Activated naive CD4-positive, alpha-beta T cell treated with Interleukin-2 at 50 U/mL for 16 hours (primary cell): ENCODE measurements at places on chromosomes 6 and 20.

GRCh38 chr20:7346026-7346425 is 578.5 kb downstream of the BMP2 start:
- DNase-seq = no peak

DNA sequence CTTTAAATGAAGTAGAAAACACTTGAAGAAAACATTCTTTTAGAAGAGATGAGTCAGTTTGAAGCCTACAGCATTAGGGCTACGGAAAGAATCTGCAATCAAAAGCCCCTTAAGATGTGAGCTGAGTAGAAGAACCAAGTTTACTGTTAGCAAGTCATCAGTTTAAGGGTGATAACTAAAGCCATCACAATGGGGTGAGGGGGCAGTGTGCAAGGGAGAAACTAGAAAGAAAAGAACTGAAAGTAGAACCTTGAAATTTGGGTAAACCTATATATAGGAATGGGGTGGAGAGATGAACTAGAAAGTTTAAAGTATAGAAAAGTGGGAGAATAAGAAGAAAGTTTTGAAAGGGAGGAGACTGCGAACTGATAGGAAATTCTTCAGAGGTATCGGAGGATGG is 212.9 kb downstream of the COL19A1 start:
- no peak for DNase-seq

GRCh38 chr6:139941826-139942225 is 567.4 kb upstream of the CITED2 start:
- no peak for DNase-seq

- DNase-seq = no peak
Measured at GRCh38 chr6:37131104-37131959, 38.6 kb upstream of the PIM1 start.

DNA sequence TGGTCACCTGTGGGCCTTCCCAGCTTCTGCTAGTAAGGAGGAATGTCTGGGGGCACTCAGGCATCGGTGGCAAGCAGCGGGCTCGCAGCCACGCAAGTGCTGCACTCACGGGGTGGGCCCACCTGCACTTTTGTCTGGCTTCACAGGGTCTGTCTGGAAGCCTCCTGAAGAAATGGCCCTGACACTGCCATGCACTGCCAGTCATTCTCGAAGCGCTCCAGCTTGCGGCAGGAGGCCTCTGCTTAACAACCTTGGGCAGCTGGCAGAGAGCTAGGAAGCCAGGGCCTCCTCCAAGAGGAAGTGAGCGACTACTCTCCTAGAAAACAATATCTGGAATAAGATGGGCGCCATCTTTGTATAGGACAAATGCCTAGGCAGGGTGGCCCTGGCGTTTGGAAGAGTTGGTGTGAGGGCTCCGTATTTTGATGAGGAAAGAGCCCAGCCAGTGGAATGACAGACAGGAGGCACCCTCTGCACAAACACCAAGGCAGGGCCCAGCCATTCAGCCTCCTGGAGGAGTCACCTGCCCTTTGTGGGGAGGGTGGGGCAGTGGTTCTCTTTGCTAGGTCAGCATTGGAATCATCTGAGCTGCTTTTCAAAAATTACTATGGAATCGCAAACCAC is 113.9 kb downstream of the SYNDIG1 start:
- no peak for DNase-seq

GRCh38 chr6:158769771-158770432 is 49.3 kb downstream of the EZR start:
- no peak for DNase-seq

- DNase-seq = peak; percentile 5
Measured at GRCh38 chr6:160133441-160134336, 12.1 kb downstream of the SLC22A1 start.

DNA sequence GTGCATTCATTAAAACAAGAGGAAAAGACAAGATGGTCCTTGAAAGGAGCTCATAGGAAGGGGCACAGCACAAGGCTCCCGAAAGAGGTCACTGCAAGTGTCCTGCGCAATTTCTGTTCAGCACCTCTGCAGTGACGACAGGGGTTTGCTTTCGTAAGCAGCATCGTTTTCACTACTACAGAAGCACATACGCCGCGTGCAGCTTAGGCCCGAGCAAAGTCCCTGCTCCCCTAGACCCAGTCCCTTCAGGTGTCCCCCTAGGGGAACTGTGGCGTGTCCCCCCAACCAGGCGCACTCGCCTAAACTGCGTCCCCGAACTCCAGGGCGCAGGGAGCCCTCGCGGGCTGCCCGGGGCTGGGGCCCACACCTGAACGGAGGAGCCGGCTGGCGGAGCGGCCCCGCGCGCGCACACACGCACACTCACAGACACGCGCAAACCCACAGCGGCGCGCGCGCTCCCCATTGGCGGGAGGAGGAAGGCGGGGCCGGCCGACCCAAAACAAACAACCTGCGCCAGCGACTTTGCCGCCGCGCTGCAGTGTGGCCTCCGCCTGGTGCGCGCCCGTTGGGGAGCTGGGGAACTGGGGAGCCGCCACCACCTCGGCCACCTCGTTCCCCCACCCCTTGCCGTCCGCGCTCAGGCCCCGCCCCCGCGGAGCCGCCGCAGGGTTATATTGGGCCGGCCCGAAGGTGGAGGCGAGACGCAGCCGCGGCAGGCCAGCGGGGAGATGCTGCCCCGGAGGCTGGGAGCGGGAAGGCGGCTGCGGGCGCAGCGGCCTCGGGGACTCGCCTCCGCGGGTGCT is at the start of gene FOXQ1:
FOXQ1 (plus strand) TSS at position 699 of the 803 bp plus-strand sequence. CDS start 607 bp downstream, outside the sequence.
- DNase-seq = no peak

GRCh38 chr6:318243-318890 is 26.1 kb downstream of the DUSP22 start:
- DNase-seq = no peak

DNA sequence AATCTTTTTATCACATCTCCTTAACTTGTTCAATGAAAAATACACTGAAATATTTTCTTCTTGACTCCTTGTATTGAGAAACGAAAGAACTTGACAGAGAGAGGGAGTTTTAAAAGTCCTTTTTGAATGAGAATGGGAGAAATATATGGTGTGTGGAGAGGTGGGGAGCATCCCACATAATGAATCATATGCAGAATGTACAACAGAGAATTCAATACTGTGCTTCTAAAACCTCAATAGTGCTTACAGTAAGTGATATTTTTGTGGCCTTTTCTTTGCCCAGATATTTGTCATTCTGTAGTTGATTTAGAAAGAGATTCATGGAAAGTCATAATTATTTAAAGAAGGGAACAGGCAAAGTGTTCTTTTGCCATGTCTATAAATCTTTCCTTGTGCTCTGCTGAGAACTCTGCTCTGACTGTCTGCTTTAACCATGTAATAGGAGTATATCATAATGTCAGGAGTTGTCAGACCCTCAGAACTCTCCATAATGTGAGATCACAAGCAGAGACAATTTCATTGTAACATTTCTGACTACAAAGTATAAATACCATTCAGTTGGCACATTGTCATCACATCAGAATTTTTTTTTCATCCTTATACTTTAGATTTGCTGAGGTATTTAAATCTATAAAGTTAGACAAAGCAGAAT is 32.8 kb upstream of the HS3ST5 start:
- no peak for DNase-seq

- DNase-seq = no peak
Measured at GRCh38 chr20:48938670-48939069, 17.2 kb downstream of the ARFGEF2 start.

GRCh38 chr20:50924261-50924920 is 6.8 kb downstream of the ADNP start:
- no peak for DNase-seq

GRCh38 chr6:89122625-89123024 is 4.8 kb upstream of the SRSF12 start:
- no peak for DNase-seq

DNA sequence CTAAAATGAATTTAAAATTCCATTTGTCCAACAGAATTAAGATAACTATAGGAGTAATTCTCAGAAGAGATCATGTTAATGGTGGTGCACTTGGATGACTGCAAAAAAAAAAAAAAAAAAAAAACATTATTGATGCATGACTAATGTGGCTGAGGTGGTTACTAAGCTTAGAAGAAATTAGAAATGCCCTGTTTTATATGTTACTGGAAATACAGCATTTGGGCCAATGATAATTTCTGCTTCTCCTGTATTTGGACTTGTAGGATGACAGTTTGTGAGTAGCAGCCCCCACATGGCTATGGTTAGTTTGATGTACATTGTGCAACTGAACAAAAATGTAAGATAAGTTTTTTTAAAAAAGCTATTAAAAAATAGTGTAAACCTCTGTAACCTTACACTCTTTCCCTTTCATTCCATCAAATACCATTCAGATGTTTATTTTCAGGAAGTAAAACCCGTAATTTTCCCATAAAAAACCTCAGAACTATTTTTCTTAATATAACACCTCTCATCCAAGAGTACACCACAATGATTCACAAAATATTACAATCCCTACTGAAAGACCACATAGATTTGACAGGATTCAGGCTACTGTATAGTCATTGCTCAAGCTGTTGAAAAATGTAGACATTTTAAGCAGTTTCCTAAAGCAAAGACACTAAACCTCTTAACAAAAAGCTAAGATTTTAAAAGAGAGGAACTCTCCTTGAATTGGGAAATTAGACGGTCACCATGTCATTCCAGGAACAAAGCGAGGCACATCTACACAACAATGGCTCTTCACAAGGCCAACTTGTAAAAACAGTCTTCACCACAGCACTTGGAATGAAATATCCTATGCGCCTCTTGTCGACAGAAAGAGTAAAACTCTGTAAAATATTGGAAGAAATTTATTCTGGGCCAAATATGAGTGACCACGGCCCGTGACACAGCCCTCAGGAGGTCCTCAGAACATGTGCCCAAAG is 83.0 kb downstream of the WDR27 start:
- no peak for DNase-seq

- DNase-seq = no peak
Measured at GRCh38 chr6:139230391-139230840, 61.4 kb downstream of the TXLNB start.

GRCh38 chr6:56484669-56485068 is 158.0 kb downstream of the DST start:
- DNase-seq = no peak

- no peak for DNase-seq
Measured at GRCh38 chr20:36527331-36528125, 13.8 kb upstream of the MYL9 start.

DNA sequence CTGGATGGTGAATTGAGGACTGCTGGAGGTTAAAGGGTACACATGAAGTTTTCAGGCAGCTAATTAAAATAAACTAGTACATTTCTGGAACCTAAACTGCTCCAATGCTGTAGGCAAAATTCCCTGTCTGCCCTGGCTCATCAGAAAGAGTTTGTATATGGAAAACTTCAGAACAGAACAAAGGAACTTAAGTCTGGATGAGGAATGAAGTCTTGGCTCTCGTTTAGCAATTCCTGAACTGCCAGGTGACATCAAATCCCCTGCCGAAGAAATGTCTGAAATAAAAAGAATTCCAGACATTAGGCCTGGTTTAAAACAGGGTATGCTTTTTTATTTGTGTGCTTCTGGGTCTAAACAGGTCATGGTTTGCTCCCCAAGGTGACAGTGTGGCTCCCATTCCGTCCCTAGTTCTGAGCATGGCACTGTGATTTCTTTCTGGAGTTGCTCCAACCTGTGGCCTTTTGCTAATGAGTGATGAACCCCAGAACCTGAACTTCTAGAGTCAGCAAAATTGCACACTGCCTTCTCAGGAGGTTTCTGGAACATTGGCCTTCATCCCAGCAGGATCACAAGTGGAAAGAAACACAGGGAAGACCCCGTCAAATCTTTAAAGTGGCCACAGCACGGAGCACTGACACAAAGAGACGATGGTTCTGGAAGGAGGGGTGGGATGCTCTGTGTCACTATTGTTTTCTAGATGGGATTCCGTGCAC is 129.4 kb upstream of the NAA20 start:
- DNase-seq = no peak

- no peak for DNase-seq
Measured at GRCh38 chr6:166591026-166591425, 4.5 kb upstream of the RAMACL start.

GRCh38 chr20:36154700-36155628 is at the start of gene EPB41L1:
EPB41L1 (plus strand) TSS chr20:36154740; CDS start chr20:36173778, 19,038 bp downstream.
- DNase-seq = no peak

DNA sequence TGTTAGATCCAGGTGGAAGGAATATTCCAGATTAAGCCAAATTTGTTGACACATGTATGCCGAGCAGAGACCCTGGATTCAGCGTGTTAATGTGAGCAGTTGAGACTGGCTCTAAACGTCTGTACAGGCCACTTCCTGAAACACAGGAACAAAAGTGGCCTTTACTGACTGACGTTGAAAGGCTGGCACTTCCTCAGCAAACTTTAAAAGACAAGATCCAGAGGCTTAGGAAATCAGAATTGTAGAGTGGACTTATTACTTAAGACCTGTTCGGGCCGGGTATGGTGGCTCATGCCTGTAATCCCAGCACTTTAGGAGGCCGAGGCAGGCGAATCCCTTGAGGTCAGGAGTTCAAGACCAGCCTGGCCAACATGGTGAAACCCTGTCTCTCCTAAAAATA is 125.7 kb upstream of the ARID1B start:
- no peak for DNase-seq

- DNase-seq = no peak
Measured at GRCh38 chr6:25446830-25447569, 167.8 kb downstream of the CARMIL1 start.

GRCh38 chr20:5153612-5154542 is 27.1 kb downstream of the CDS2 start:
- DNase-seq = no peak

- DNase-seq = no peak
Measured at GRCh38 chr20:33796907-33797544, 14.1 kb upstream of the CHMP4B start.

DNA sequence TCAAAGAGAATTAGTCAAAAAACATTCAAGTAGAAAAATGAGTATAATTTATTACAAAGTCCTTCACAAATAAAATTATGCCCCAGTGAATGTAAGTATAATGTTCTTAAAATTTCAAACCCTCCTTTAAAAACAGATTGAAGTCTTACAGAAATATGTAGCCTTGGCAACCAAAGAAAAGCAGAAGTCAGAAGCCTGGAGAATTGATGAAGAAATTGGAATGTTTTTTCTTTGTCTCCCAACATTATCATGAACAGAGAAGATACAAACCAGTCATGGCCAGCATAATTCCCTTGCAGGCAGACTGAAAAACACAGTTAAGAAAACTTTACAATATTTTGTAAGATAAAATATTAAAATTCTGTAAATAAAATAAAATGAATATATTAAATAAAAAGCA is 221.9 kb downstream of the TBC1D32 start:
- DNase-seq = no peak

DNA sequence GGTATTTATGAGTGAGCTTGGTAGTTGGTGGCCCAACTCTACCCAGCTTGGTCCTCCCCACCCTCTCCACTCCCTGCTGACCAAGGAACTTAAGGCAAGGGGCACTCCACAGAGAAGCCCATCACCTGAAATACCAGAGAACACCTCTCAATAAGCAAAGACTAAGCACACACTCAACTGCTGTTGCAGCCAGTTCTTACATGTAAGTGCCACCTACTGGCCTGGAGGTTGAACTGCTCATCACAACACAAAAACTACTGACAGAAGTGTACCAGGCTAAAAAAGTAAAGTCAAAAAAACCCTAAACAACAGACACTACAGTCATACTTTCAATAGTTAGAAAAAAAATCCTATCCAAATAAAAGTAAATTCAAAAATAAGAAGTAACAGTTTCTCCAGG is 146.2 kb downstream of the FAM83B start:
- DNase-seq = no peak

GRCh38 chr20:2804852-2805688 is 4.6 kb upstream of the CPXM1 start:
- DNase-seq = no peak
